A673 (cell line): ENCODE measurements at places on chromosomes 5 and 9. TPM values are rescaled to one million over a fixed set of nuclear protein-coding genes. Genes with fewer than 3 reads are reported as not detected.
A peak's percentile ranks its signal among the peaks of the same experiment; 100 is the strongest.

The WNK2 gene
- total RNA-seq: 9.6 and 11.8 TPM in 2 replicates

The MAST4 gene
- 4.5 and 4.7 TPM in 2 replicates for total RNA-seq

DNA sequence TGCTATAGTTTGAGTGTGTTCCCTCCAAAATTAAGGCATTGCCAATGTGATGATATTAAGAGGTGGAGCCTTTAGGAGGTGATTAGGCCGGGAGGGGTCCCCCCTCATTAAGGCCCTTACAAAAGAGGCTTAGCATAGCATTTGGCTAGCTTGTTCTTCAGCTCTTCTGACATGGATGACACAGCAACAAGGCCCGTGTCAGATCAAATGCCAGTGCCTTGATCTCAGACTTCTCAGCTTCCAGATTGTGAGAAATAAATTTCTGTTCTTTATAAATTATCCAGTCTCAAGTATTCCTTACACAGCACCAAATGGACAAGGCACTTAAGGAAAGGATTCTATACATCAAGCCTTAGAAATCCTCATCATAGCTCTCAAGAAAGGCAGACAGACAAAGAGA is 31.8 kb downstream of the SLC38A9 start:
- H3K36me3 ChIP-seq: no peaks in the 10 kb centered on the region
- no peak overlapping the region for H3K4me3 ChIP-seq
- H3K4me1 ChIP-seq: no peaks in the 10 kb centered on the region
- H3K27ac ChIP-seq: no peak overlapping the region
- H3K27me3 ChIP-seq: no peaks in the 10 kb centered on the region

GRCh38 chr5:148949841-148950470 is 112.9 kb downstream of the SH3TC2 start:
- no peak overlapping the region for H3K27ac ChIP-seq
- no peak for DNase-seq
- H3K36me3 ChIP-seq: no peaks in the 10 kb centered on the region
- no peaks in the 10 kb centered on the region for H3K4me1 ChIP-seq
- H3K4me3 ChIP-seq: no peak overlapping the region
- peaks cover 9% of the 10 kb centered on the region for H3K27me3 ChIP-seq

- H3K4me1 ChIP-seq: peaks cover 16% of the 10 kb centered on the region
- peak; percentile 86 for DNase-seq
- H3K36me3 ChIP-seq: no peaks in the 10 kb centered on the region
- H3K27me3 ChIP-seq: no peaks in the 10 kb centered on the region
- no peak overlapping the region for H3K4me3 ChIP-seq
Measured at GRCh38 chr9:16421532-16421931, 448.9 kb downstream of the BNC2 start.
